ENCODE measurements at places on chromosomes 16 and 17. TPM values are rescaled to one million over a fixed set of nuclear protein-coding genes. Genes with fewer than 3 reads are reported as not detected.

DNA sequence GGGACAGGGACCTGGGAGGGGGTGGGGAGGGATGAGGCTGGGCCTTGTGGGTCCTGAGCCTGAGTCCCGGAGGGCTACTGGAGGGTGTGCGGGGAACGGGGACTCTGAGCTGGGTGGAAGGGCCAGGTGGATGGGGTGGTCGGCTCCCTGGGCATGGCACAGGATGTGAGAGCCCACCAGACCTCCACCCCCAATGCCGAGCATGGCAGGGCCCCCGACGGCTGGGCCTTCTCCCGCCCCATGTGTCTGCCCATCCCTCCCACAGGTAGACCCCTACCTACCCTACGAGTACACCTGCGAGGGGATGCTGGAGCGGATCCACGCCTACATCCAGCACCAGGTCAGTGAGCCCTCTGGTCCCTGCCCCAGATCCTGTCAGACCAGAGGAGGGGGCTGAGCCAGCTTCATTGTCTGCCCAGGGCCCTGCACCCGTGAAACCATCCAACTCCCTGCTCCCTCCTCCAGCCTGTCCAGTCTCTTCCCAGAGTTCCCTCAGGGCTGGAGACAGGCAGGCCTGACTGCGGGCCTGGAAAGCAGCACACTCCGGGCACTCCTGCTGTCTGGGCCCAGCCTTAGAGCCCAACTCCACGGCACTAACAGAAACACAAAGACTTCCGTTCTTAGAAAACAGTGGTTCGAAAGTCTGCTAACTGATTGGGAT lies 78.0 kb downstream of the MGAT5B start:
- DNase-seq: no peak

GRCh38 chr16:15650698-15651171 lies 690 bp downstream of the NDE1 start:
- no peak for DNase-seq

- peak; percentile 80 for DNase-seq
These were observed 204.9 kb upstream of the KCNJ16 start for GRCh38 chr17:69870091-69870530.

DNA sequence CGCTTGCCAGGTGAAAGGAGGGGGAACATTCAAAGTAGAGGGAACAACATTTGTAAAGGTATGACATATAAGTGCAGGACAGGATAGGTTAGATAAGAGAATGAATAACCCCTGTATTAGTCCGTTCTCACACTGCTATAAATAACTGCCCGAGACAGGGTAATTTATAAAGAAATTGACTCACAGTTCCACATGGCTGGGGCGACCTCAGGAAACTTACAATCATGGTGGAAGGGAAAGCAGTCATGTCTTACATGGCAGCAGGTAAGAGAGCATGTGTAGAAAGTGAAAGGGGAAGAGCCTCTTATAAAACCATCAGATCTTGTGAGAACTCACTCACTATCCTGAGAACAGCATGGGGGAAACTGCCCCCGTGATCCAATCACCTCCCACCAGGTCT lies 223.8 kb downstream of the SOX9 start:
- DNase-seq: no peak

The CDH8 gene
- not detected for total RNA-seq

The CCL11 gene
- total RNA-seq: not detected

GRCh38 chr17:45332989-45333701 lies 16.3 kb upstream of the MAP3K14 start:
- DNase-seq: no peak

The CTRB1 gene
- not detected for total RNA-seq

The PRSS8 gene
- not detected for total RNA-seq

DNA sequence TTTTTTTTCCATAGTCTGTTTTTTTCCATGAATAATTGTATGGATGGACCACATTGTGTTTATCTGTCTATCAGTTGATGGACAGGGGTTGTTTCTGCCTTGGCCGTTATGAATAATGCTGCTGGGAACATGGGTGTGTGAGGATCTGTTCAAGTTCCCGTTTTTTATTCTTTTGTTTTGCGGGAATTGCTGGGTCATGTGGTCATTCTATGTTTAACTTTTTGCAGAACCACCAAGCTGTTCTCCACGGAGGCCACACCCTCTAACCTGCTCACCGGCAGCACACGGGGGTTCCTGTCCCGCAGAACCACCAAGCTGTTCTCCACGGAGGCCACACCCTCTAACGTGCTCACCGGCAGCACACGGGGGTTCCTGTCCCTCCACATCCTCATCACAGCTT lies 5.9 kb upstream of the MSLN start:
- DNase-seq: no peak

- no peak for DNase-seq
These were observed 199.5 kb downstream of the PRKCB start for GRCh38 chr16:24035127-24035842.

DNA sequence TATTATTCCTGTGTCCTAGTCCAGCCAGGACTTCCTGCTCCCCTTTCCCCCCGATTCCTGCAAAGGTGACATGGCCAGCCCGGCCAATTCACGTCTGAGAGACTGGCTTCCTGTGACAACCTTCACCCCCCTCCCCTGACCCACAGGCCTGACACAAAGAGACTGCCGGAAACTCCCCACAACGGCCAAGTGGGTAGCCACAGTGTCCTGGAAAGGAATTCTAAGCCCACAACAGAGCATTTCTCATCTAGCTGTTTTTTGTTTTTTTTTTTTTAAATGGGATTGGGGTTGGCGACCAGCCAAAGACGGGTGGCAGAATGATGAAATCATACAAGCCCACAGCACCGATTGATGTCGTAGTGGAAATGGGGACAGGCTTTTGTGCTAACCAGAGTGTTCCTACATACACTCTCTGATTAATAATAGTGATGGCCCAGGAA lies 2.8 kb upstream of the XAF1 start:
- peak; percentile 75 for DNase-seq

- no peak for DNase-seq
These were observed 14.3 kb upstream of the FOXN1 start for GRCh38 chr17:28491860-28492259.

The DOC2B gene
- 0.07 TPM for total RNA-seq

- no peak for DNase-seq
These were observed 10.9 kb downstream of the OGFOD1 start for GRCh38 chr16:56462064-56462796.

DNA sequence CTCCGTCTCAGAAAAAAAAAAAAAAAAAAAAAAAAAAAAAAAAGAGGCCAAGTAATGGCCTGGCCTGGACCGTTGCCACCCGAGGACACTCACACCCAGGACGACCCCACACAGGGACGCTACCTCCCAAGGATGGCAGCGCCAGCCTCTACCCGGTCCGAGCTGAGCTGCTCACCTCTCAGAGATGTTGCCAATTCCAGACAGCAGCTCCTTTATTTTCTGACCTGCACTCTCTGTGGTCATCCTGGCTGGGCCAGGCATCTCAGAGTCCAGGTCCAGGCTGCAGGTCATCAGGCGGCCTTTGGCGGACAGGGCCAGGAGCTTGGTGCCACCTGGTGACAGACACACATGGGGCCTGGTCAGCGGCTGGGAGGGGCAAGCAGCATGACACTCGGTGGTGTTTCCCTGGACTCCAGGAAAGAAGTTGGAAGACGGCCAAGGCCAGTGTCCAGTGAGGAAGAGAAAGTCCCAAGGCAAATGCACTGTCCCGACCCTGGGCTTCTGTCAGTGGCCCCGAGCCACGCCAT lies 3.1 kb downstream of the FAAP100 start:
- DNase-seq: no peak

DNA sequence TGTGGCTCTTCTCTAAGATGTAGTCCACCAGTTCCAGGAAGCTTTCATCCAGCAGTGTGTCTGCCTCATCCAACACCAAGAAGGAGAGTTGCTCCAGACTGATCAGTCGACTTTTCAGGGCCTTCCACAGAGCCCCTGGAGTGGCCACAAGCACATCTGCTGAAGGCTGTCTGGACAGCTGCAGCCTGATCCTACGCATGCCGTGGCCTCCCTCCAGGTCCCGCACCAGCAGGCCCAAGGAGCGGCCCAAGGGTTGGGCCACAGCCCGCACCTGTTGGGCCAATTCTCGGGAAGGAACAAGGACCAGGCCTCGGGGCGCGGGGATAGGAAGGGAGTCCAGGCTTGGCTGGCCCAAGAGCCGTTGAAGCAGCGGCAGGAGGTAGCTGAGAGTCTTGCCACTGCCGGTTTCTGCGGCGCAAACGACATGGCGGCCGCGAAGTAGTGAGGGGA lies 729 bp downstream of the DDX28 start:
- no peak for DNase-seq

- no peak for DNase-seq
These were observed 67.1 kb downstream of the CLEC18A start for GRCh38 chr16:70018254-70018653.

DNA sequence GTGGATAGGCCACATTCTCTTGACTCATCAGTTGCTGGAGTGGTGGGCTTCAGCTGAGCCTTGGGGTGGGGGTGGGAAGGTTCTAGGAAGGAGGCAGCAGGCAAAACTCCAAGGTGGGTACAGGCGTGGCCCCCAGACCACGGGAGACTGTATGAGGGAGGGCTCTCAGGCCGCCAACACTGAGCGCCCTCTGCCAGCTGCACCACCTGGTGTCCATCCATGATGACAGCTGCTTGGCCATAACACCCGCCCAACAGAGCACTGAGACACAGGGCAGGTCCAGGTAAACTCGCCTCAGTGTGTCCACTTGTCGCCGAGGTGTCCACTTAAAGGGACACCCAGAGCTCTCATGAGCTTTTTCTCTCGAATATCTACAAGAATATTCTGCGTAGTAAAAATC lies 133.5 kb downstream of the C16orf95 start:
- DNase-seq: no peak

GRCh38 chr17:39609416-39610025 lies 1.8 kb upstream of the NEUROD2 start:
- no peak for DNase-seq

GRCh38 chr16:46972429-46973206 lies 856 bp downstream of the DNAJA2 start:
- DNase-seq: no peak

GRCh38 chr16:19499481-19499880 lies 22.4 kb downstream of the GDE1 start:
- DNase-seq: no peak

DNA sequence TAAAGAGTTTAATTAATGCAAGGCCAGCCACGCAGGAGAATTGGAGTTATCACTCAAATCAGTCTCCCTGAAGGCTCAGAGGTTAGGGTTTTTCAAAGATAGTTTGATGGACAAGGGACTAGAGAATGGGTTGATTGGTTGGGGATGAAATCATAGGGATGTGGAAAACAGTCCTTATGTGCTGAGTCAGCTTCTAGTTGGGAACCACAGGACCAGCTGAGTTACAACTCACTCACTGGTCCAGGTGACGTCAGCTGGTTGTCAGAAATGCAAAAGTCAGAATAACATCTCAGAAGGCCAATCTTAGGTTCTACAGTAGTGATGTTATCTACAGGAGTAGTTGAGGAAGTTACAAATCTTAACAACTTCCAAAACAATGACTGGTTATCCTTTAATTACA lies 47.6 kb downstream of the CPD start:
- DNase-seq: no peak

DNA sequence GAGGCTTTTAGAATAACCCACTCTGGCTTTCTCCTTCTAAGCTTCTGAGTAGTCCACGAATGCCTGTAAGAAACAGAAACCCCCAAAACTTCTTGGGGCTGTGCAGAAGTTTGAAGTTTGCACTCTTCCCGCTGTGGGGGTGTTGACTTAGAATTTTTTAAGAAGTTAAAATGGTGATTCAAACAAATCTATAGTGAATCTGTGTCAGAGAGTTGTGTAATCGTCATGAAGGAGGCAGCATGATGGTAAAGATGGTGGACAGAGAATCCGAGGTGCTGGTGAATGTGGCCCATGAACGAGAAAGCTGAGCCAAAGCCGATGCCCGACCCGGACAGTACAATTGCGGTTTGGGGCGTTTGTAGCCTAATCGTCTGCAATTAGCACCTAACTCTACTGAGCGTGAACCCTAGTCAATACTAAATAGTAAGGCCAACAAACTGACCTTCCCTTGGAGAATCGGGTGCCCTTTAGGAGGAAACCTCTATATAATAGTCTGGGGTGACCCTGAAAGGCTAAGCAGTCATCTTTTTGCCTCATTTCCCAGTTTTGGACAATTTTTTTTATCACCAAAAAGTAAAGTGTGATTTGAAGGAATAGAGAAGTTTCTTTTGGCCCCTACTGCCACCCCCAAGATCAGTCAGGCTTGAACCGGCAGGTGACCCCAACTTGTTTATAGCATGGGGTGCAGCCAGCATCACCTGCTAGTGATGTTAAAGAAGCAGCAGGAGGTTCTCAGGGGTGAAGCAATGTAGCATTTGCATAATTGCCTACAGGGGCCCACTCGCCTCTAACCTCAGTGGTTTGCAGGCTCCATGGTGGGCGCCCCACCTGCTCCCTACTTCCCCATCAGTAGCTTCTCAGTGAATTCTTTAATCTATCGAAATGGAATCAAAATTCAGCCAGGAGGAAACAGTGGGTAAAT lies 11.2 kb downstream of the IRF8 start:
- DNase-seq: no peak

DNA sequence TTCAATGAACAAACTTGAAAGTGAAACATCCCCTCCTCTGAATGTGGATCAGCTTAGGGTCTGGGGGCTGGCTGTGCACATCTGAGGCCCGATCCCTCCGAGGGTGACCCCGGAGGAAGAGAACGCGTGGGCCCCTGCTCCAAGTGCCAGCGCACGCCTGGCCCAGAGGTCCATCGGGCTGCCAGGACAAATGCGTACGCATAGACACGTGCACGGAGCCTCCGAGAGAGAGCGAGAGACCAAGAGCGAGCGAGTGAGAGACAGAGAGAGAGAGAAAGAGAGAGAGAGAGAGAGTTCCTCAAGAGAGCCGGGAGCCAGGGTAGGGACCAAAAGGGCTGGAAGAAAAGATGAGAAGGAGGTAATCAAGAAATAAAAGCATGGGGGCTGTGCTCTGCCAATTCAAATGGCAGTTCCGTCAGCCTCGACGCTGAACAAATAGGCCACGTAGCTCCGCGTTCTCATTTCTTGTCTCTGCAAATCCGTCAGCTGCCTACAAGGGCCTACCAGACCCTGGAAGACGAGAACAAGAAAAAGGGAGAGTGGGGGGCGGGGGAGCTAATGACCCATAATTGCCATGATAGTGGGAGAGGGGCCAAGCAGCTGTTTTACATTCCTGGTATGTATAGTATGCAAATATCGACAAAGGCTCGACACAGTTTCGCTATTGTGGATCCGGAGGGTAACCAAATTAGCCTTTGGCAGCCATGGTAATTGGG lies 435.3 kb upstream of the ZFHX3 start:
- DNase-seq: no peak

The MPP2 gene
- total RNA-seq: 0.92 TPM

GRCh38 chr17:69856946-69857345 lies 218.1 kb upstream of the KCNJ16 start:
- DNase-seq: no peak

The OTOP2 gene
- total RNA-seq: not detected

DNA sequence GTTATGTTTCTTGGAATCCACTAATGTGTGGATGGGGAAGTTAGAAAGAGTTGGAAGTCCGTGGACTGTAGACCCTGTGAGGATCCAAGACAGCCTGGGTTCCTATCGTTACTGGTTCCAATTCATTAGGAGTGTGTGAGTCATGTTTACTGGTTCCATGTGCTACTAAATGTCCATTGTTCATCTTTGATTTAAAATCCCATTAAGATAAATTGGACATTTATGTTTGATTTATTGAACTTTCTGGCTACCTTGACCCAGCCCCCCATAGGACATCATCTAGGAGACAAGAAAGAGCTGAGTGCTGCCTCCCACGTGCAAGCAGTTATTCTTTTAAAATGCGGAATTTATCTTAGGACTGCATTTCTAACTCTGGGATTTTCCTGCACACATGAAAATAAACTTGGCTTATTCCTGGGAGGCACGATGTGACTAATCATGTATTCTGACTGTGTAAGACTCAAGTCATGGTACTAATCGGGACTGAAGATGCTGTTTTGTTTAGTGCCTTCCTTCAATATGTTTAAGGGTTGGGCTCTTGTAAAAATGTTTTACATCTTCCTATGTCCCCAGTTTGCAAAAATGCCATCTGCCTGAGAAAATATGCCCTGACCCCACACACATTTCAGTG lies 53.4 kb downstream of the RGS9 start:
- no peak for DNase-seq
